Bronchial epithelial cell (primary cell): ENCODE measurements at places on chromosomes 4 and X. TPM values are rescaled to one million over a fixed set of nuclear protein-coding genes. Genes with fewer than 3 reads are reported as not detected.

GRCh38 chr4:11232015-11232414 is 196.7 kb downstream of the HS3ST1 start:
- peak; percentile 25 for DNase-seq

GRCh38 chr4:140641105-140641555 is 72.4 kb upstream of the UCP1 start:
- no peak for DNase-seq

The SPACA5 gene
- total RNA-seq, result not detected in 2 replicates

DNA sequence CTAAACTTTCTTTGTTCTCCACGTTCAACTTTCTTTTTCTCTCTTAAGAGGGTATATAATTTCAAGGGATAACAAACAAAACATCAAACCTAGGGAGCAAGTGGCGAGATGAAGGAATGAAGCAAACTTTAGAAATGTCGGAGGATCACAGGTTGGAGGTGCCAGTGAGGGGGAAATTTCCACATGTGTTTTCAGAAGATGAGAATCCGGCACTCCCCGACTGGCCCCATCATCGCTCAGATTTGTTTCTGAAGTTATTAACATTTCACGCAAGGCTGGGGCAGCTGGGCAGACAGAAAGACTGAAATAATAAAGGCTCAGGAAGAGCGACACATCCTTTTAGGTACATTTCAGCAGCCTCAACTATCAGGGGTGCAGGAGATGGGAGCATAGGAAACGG is 134.9 kb downstream of the SMIM20 start:
- DNase-seq, result no peak

The NUDT10 gene
- total RNA-seq, result 0.64 and 0.79 TPM in 2 replicates

- DNase-seq, result peak; percentile 98
Measured at GRCh38 chr4:26197018-26197779, 123.6 kb upstream of the RBPJ start.

DNA sequence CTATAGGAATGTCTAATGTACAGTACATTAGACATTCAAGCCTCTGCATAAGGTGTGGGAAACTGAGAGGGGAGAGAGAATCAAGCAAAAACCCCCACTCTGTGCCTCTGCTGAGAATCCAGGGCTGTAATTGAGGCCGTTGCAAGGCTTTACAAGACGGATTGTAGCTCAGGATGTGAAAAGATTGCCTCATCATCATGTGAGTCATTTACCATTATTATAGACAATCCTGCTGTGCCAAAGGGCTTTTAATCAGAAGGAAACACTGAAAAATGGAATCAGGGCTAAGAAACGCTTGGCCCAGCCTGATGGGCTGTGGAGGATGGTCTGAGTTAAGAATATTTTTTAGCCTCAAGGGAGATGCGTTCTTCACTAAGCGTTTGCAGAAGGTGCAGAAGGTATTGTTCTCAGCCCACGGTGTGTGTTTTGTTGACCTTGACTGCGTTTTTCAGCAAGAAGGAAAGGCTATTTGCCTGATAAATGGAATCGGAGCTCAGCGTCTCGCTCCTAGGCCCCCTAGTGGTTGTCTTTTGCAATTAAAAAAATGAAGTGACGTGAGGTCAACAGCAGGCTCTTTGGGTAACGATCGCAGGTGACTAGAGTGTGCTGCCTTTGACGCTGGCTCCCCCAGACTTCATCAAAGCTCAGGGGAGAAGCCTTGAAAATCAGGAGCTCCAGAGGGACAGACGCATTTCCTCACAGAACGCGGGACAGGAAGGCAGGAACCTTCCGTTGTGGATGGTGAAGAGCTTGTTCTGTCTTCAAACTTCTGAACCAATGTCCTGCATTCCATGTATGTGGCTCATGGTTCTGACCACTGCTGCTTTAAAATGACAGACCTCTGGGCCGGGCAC is 18.1 kb upstream of the CHRNA9 start:
- peak; percentile 97 for DNase-seq

GRCh38 chrX:3516051-3516541 is 169.6 kb upstream of the MXRA5 start:
- no peak for DNase-seq

The PPBP gene
- 0.13 and 0.26 TPM in 2 replicates for total RNA-seq
